SJCRH30 (cell line): ENCODE measurements at places on chromosomes 4 and X.

DNA sequence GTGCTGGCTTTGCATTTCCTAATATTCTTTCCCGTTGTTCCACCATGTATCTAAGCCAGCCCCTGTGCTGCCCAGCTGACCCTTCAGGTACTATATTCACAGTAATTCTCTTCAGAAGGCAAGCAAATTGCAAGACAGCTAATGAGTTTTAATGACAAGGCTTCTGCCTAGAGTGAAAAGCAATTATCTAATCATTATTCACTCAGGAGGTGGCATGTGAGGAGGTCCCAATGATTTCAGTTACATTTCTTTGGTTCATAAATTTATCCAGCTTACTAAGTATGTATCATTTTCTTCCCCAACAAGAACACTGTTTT, 123.0 kb downstream of the RASGEF1B start:
- no peak for DNase-seq

DNA sequence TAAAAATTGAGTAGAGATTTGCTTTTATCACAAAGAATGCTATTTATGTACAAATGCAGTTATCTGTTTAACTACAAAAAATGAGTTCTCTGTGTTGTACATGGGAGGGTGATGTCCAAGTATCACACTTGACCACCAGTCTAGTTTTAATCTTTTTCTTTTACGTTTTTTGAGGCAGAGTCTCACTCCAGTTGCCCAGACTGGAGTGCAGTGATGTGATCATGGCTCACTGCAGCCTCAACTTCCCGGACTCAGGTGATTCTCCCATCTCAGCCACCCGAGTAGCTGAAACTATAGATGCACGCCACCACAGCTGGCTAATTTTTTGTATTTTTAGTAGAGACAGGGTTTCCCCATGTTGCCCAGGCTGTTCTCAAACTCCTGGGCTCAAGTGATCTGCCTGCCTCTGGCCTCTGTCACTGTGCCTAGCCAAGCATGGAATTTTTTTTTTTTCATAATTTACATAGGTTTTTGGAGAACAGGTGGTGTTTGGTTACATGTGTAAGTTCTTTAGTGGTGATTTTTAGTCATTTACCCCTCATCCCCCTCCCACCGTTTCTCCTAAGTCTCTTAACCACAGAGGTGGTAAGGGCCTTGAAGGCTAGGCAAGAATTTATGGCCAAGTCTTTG, 47.9 kb upstream of the RPA4 start:
- DNase-seq: no peak

GRCh38 chr4:25161593-25161950, 1.3 kb upstream of the SEPSECS start:
- DNase-seq: peak; percentile 34

DNA sequence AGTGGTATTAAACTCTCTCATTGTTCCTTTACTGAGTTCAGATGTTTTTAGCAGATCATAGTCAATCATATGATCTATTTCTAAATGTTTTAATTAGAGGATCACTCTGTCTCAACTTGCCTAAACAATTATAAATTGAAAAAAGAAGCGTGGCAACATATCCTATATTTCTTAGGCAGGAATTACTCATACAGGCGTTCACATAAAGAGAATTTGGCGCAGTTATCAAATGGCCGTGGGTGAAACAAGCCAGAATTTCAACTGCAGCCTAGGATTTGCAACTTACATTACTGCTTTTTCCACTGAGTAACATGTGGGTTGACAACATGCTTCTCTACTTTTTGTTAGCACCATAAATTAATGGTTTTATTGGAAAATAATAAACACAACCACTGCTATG, 141.3 kb downstream of the CPE start:
- DNase-seq: no peak

DNA sequence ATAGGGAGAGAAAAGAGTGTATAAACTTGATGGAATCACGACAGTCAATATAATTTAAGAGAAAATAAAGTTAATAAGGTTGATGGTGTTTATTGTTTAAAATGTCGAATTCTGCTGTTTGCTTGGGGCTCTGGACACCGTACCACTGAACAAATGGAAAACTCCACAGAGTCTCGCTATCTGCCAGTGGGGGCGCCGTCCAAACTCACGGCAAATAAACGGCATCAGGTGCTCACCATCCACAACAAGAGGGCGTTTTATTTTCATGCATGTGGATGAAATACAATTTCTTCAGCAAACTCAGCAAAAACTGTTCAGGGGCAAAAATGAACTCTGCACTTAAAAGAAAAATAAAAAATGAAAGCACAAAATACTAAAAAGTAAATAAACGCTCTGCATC, 46.6 kb upstream of the FAM47C start:
- no peak for DNase-seq

DNA sequence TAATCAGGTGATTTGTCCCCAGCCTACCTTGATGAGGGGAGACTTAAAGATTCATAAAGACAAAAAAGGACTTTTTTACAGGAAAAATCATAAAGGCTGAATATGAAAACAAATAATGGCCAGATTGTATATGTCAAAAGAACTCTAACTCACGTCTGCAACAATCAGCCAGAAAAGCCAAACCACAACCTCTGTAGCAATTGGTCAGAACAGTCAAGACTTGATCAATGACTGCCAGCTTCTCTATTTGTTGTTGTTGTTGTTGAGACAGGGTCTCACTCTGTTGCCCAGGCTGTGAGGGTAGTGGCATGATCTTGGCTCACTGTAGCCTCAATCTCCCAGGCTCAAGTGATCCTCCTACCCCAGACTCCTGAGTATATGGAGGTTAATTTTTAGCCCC, 35.9 kb upstream of the PPA2 start:
- no peak for DNase-seq

- no peak for DNase-seq
These were observed 10.6 kb upstream of the TLR8 start for GRCh38 chrX:12895866-12896265.

DNA sequence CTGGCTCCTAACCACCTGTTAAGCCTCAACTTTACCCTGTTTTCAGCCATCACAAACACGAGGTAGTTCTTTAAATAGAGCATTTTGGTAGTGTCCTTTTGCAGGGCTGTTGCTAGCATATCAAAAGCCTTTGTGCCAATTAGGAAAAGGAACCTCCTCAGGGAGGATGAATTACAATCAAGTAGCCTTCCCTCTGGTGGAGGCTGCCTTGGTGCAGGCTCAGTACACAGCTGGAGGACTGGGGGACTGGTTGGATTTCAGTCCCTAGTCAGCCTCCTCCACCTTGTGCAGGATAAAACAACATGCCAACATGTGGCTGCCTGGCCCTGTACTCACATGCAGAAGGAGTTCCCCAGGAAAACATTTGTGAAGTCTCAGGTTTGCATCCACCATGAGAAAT, 53.1 kb downstream of the RASGEF1B start:
- DNase-seq: no peak
